ENCODE measurements at places on chromosomes 16 and 17. TPM values are rescaled to one million over a fixed set of nuclear protein-coding genes. Genes with fewer than 3 reads are reported as not detected.

The MMP28 gene
- 4.5 TPM for total RNA-seq

The PLK1 gene
- total RNA-seq: 55.4 TPM

The OR1F1 gene
- 0.44 TPM for total RNA-seq

- DNase-seq: no peak
These were observed 21.5 kb upstream of the CCL5 start for GRCh38 chr17:35901631-35902175.

DNA sequence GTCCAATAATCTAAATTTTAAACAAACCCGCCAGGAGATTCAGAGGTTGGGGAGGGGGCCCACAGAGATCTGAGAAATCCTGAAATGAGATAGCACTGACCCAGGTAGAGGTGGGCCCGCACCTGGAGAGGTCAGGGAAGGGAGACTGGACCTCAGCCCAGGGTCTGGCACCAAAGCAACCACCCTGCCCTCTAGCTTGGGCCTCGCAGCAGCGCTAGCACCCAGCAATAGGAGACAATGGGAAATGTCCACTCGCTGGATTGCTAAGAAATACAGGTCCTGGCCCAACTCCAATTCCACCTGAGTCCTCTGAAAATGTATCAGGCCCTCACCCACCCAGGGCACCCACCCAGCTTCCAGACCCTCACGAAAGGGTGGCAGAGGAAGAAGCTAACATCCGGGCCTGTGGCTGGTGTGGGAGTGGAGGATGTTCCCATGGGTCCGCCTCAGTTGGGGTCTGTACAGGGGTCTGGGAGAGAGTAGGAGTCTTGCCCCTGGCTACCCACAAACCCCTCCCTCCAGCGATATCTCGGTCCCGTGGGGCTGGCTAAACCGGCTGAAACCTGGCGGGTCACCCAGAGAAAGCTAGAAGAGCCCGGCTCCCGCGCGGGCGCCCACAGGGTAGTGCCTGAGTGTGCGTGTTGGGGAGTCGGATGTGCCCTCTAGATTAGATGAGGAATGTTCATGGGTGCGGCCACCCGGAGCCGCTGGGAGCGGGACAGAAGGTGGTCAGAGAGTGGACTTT, 1.1 kb downstream of the PLLP start:
- DNase-seq: no peak

- no peak for DNase-seq
These were observed 2.4 kb downstream of the ALKBH5 start for GRCh38 chr17:18185832-18186626.

Data from foreskin keratinocyte (primary cell).